ENCODE measurements at places on chromosomes 1 and 21. TPM values are rescaled to one million over a fixed set of nuclear protein-coding genes. Genes with fewer than 3 reads are reported as not detected.
A peak's percentile ranks its signal among the peaks of the same experiment; 100 is the strongest.

MAP1LC3C gene
- not detected for total RNA-seq

GRCh38 chr1:98133131-98133530 is 212.3 kb upstream of the DPYD start:
- no peak overlapping the region for H3K4me3 ChIP-seq
- H3K27ac ChIP-seq, result no peak overlapping the region
- no peaks in the 10 kb centered on the region for H3K36me3 ChIP-seq
- H3K27me3 ChIP-seq, result no peaks in the 10 kb centered on the region
- no peaks in the 10 kb centered on the region for H3K4me1 ChIP-seq
- DNase-seq, result no peak

GRCh38 chr1:206719169-206719839 is 34.6 kb downstream of the MAPKAPK2 start:
- no peak for DNase-seq
- no peak overlapping the region for H3K4me3 ChIP-seq
- no peaks in the 10 kb centered on the region for H3K36me3 ChIP-seq
- no peaks in the 10 kb centered on the region for H3K27me3 ChIP-seq
- H3K4me1 ChIP-seq, result no peaks in the 10 kb centered on the region

BGLAP gene
- total RNA-seq, result 2.8 TPM

- H3K27ac ChIP-seq, result no peak overlapping the region
- no peaks in the 10 kb centered on the region for H3K36me3 ChIP-seq
- no peaks in the 10 kb centered on the region for H3K4me1 ChIP-seq
- H3K27me3 ChIP-seq, result no peaks in the 10 kb centered on the region
- no peak overlapping the region for H3K4me3 ChIP-seq
- DNase-seq, result no peak
Measured at GRCh38 chr1:177023726-177024125, 140.8 kb downstream of the ASTN1 start.

GRCh38 chr1:160607672-160608032 is 28.4 kb upstream of the CD84 start:
- no peaks in the 10 kb centered on the region for H3K27me3 ChIP-seq
- no peak overlapping the region for H3K27ac ChIP-seq
- no peak overlapping the region for H3K4me3 ChIP-seq
- H3K36me3 ChIP-seq, result no peaks in the 10 kb centered on the region
- peak; percentile 57 for DNase-seq
- peaks cover 15% of the 10 kb centered on the region for H3K4me1 ChIP-seq

NCMAP gene
- total RNA-seq, result not detected

DNASE2B gene
- total RNA-seq, result not detected

DNA sequence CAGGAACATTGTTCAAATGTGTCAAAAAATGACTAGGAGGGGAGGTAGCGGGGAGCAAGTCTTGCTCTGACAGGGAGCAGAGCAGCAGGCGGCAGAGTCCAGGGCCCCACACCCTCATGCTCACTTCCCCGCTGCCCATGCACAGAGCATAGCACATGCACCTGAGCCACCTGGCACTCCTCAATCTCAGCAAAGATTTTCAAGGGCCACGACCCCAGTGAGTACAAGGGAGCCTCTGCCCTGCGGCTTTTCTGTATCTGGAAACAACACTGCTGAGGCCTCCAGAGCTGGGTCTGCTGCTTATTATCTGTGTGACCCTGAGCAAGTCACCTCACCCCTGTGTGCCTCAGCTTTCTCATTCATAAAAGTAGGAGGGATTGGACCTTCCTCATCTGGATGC is 1.1 kb upstream of the GJB3 start:
- H3K27me3 ChIP-seq, result peaks cover 39% of the 10 kb centered on the region
- no peak overlapping the region for H3K4me3 ChIP-seq
- H3K36me3 ChIP-seq, result no peaks in the 10 kb centered on the region
- H3K27ac ChIP-seq, result no peak overlapping the region
- no peak for DNase-seq

- no peak overlapping the region for H3K27ac ChIP-seq
- no peaks in the 10 kb centered on the region for H3K4me1 ChIP-seq
- no peak for DNase-seq
- H3K36me3 ChIP-seq, result peaks cover 24% of the 10 kb centered on the region
- no peak overlapping the region for H3K4me3 ChIP-seq
- H3K27me3 ChIP-seq, result no peaks in the 10 kb centered on the region
Measured at GRCh38 chr1:100903777-100904176, 7.9 kb downstream of the SLC30A7 start.

GRCh38 chr1:90709535-90709934 is 7.6 kb downstream of the BARHL2 start:
- H3K36me3 ChIP-seq, result peaks cover 45% of the 10 kb centered on the region
- no peaks in the 10 kb centered on the region for H3K27me3 ChIP-seq
- peak overlapping the region; percentile 91 for H3K27ac ChIP-seq
- peaks cover 46% of the 10 kb centered on the region for H3K4me1 ChIP-seq

GRCh38 chr21:25387665-25388064 is 219.6 kb downstream of the MRPL39 start:
- no peaks in the 10 kb centered on the region for H3K36me3 ChIP-seq
- DNase-seq, result no peak
- no peaks in the 10 kb centered on the region for H3K4me1 ChIP-seq
- no peak overlapping the region for H3K4me3 ChIP-seq
- no peaks in the 10 kb centered on the region for H3K27me3 ChIP-seq

DNA sequence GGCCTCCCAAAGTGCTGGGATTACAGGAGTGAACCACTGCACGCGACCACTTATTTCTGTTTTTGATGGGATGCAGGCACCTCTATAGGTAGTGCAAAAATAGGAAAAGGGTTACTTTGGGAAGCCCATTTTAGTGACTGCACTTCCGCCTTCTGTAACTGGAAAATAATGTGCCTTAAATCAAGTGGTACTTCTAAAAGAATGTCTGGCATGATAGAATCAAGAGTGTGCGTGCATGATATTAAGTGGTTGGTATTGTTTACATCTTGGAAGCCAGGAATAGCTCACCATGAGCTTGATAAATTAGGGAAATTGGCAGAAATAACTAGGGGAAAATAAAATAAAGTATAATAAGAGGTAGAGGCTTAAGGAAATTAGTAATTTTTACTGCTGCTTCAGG is 1067.0 kb downstream of the ADGRL2 start:
- H3K27me3 ChIP-seq, result no peaks in the 10 kb centered on the region
- no peaks in the 10 kb centered on the region for H3K4me1 ChIP-seq
- H3K27ac ChIP-seq, result no peak overlapping the region
- no peak for DNase-seq
- no peak overlapping the region for H3K4me3 ChIP-seq
- no peaks in the 10 kb centered on the region for H3K36me3 ChIP-seq

GRCh38 chr1:42035205-42035829 is 116.6 kb upstream of the HIVEP3 start:
- H3K4me1 ChIP-seq, result peaks cover 4% of the 10 kb centered on the region
- H3K36me3 ChIP-seq, result no peaks in the 10 kb centered on the region
- no peak overlapping the region for H3K27ac ChIP-seq
- peak overlapping the region; percentile 76 for H3K4me3 ChIP-seq
- peaks cover 28% of the 10 kb centered on the region for H3K27me3 ChIP-seq

RGL1 gene
- total RNA-seq, result 67.2 TPM

DNA sequence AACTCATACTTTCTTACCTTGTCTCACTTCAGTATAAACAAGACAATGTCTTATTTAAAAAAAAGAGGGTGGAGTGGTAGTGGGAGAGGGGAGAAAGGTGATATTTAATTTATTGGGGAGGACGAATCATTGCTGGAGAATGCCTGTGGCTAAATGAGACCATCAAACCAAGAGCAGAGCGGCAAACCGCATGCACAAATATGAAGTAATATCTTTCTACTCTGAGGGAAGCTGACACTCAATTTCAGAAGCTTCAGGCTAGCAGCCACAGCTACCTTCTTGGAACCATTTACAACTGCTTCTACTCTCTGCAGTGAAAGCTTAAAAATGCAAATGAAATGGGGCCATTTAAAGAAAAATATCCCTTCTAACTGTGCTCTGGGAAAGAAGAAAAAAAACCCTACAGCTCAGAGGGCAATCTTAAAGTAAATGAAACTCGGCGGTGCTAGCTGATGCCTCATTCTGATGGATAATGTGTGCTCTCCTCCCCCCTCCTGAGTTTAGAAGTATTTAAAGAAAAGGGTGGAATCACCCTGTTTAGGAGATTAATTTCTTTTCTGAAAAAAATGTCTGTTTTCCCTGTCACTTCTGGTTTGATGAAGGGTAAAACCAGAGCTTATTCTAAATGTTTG is 178.2 kb upstream of the CAMK1G start:
- H3K4me3 ChIP-seq, result no peak overlapping the region
- DNase-seq, result no peak
- peaks cover under 1% of the 10 kb centered on the region for H3K27me3 ChIP-seq
- H3K27ac ChIP-seq, result no peak overlapping the region
- H3K36me3 ChIP-seq, result no peaks in the 10 kb centered on the region

GRCh38 chr1:5388622-5389021 is 603.6 kb downstream of the NPHP4 start:
- H3K27me3 ChIP-seq, result peaks cover 14% of the 10 kb centered on the region
- H3K4me1 ChIP-seq, result no peaks in the 10 kb centered on the region
- H3K4me3 ChIP-seq, result no peak overlapping the region
- no peak overlapping the region for H3K27ac ChIP-seq

GRCh38 chr1:63497577-63497976 is 25.4 kb downstream of the ITGB3BP start:
- peaks cover 4% of the 10 kb centered on the region for H3K36me3 ChIP-seq
- no peaks in the 10 kb centered on the region for H3K27me3 ChIP-seq
- H3K27ac ChIP-seq, result no peak overlapping the region
- H3K4me1 ChIP-seq, result no peaks in the 10 kb centered on the region

DNA sequence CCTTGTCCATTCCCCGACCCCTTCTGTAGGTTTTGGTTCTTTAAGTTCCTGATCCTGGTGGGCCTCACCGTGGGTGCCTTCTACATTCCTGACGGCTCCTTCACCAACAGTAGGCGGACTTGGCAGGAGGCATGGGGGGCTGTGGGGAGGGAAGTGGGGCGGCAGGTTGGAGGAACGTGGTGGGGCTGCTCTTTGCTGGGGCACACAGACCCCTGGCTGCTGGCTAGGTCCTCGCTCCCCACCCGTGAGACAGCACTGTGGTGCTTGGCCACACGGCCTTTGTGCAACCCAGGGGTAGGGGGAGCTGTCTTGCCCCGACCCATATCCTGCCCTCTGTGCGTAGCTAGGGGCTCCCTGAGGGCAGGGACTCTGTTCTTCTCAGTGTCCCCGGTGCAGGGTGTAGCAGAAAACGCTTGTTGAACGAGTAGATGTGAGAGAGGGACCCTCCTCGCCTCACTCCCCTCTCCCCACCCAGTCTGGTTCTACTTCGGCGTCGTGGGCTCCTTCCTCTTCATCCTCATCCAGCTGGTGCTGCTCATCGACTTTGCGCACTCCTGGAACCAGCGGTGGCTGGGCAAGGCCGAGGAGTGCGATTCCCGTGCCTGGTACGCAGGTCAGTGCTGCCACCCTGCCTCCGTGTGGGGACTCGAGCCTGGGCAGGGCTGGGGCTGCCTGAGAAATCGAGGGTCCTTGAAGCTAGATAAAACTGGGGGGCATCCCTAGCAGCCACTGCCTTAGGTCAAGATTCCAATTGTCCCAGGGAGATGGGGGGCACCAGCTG is 12.5 kb downstream of the SERINC2 start:
- H3K27me3 ChIP-seq, result no peaks in the 10 kb centered on the region
- no peak for DNase-seq
- H3K36me3 ChIP-seq, result no peaks in the 10 kb centered on the region
- no peaks in the 10 kb centered on the region for H3K4me1 ChIP-seq
- H3K27ac ChIP-seq, result no peak overlapping the region

GRCh38 chr1:64195081-64195395 is 8.4 kb upstream of the UBE2U start:
- H3K4me3 ChIP-seq, result no peak overlapping the region
- no peak overlapping the region for H3K27ac ChIP-seq
- no peaks in the 10 kb centered on the region for H3K4me1 ChIP-seq
- H3K36me3 ChIP-seq, result no peaks in the 10 kb centered on the region
- DNase-seq, result no peak
- no peaks in the 10 kb centered on the region for H3K27me3 ChIP-seq

DNA sequence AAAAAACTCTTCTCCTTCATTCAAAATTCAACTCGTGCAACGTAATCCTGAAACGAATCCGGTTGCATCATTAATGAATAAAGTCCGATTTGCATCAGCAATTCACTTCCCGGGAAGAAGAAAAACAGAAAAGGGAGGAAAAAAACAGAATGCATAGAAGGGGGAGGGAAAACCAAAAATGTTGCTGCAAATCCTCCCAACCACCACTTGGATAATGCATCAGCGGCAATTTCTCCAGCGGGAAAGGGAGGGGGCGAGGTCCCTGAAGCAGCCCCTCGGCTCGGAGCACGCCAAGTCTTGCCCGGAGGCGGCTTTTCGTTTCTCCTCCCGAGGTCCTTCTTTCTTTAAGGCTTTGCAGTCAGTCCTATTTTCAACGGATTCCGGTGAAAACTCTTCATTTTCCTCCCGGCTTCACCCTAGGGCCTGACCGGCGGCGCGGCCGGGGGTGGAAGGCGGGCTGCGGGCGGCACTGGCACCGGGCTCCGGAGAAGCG is 723 bp downstream of the CDC42BPA start:
- peak; percentile 86 for DNase-seq
- peak overlapping the region; percentile 92 for H3K27ac ChIP-seq
- peaks cover 21% of the 10 kb centered on the region for H3K27me3 ChIP-seq
- peak overlapping the region; percentile 90 for H3K4me3 ChIP-seq
- no peaks in the 10 kb centered on the region for H3K36me3 ChIP-seq

DNA sequence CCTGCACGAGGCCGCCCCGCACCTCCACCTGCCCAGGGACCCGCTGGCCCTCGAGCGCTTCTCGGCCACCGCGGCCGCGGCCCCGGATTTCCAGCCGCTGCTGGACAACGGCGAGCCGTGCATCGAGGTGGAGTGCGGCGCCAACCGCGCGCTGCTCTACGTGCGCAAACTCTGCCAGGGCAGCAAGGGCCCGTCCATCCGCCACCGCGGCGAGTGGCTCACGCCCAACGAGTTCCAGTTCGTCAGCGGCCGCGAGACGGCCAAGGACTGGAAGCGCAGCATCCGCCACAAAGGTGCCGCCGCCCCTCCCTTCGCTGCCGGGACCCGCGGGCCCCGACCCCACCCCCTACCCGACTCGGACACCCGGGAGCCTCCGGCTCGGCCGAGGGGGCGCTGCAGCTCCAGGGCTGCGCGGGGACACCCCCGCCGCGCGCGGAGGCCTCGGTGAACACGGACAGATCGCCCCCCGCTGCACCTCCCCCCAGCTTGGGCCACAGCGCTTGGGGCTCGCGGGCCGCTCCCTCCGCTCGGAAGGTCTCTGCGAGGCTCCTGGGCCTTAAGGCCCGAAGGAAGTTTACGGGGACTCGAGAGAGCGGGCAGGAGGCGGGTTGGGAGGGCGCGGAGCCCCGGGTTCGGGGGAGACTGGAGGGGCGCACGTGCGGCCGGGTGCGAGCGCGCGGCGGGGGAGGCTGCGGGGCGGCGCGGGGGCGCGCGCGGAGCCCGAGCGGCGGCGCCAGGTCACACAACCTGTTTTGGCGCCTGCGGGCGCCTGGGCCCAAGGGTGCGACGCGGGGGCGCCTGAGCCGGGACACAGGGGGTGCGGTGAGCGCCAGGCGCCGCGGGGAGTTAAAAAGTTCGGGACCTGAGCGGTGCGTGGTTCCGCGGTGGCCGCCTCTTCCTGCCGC is 1.2 kb downstream of the SAMD11 start:
- H3K4me1 ChIP-seq, result peaks cover 42% of the 10 kb centered on the region
- H3K27ac ChIP-seq, result peak overlapping the region; percentile 85
- peak overlapping the region; percentile 88 for H3K4me3 ChIP-seq
- H3K36me3 ChIP-seq, result no peaks in the 10 kb centered on the region
- H3K27me3 ChIP-seq, result no peaks in the 10 kb centered on the region
- DNase-seq, result peak; percentile 74

ADGRB2 gene
- total RNA-seq, result 5.9 TPM

FCN3 gene
- total RNA-seq, result not detected
